Stimulated activated CD8-positive, alpha-beta memory T cell treated with anti-CD3 and anti-CD28 coated beads, Interleukin-4, amount 100 ng/mL, for 1 hour (primary cell): ENCODE measurements at places on chromosomes 12 and 14.

DNA sequence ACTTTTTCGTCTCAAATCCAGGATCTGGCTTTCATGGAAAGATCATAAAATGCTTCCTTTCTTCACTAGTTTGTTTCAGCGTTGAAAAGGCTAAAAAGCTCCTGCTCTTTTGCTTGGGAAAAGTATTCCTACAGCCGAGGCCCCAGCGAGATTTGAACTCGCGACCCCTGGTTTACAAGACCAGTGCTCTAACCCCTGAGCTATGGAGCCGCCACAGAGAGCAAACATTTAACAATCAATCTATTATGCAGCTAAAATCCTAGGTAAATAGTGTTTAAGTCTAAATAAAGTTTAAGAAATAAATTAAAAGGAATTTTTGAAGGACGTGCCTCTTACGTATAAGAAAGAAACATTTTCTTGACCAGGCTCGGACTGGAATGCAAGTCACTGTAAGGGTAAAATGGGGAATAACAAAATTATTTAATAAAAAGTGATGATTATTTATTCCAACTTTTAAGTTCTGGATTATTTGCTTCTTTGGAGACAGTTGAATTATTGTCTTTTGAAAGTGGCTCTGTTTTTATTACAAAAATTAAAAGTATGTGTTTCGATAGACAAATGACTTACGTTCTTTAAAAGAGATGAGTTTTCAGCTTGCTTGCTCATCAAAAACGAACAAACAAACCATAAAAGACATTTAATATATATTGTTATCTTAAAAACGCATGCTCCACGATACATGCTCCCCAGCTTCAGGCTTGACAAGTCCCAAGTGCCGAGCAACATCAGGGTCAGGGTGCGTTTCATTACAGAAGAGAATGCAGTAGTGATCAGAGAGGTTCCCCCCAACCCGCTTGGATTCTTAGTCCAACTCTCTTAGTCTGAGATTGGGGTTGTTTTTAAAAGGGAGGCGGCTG is 10.2 kb downstream of the OR6S1 start:
- no peak for DNase-seq

DNA sequence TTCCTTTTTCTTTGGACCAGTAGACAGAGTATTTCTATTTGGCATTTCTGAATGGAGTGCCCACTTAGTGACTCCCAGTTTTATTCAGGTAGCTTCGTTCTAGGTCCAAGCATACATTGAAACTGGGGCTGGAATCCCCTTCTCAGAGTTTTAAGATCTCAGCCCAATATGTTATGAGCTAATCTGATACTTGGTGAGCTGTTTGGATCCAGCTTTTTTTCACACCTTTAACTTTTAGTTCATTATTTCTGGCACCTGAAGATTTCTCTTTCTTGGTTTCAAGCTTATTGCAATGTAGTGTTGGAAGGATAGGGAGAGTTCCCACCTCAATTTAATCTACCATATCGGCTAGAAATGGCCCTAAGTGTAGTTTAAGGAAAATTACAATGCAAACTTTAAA is 53.5 kb upstream of the CCDC198 start:
- no peak for DNase-seq

DNA sequence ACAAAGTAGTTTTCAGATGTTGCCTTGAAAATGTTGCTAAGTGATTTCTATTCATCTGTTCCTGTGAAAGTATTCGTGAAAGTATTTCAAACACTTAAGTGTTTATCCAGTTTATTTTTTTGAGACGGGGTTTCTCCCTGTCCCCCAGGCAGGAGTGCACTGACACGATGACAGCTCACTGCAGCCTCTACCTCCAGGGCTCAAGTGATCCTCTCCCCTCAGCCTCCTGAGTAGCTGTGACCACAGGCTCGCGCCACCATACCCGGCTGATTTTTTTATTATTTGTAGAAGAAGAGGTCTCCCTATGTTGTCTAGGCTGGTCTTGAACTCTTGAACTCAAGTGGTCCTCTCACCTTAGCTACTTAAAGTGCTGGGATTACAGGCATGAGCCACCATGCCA is 1.7 kb downstream of the ZDHHC17 start:
- DNase-seq: no peak

- no peak for DNase-seq
These were observed 68.1 kb downstream of the ETNK1 start for GRCh38 chr12:22692964-22693555.

GRCh38 chr14:102159841-102160240 is 20.1 kb downstream of the WDR20 start:
- no peak for DNase-seq

GRCh38 chr14:51704545-51704944 is 52.8 kb downstream of the FRMD6 start:
- no peak for DNase-seq

DNA sequence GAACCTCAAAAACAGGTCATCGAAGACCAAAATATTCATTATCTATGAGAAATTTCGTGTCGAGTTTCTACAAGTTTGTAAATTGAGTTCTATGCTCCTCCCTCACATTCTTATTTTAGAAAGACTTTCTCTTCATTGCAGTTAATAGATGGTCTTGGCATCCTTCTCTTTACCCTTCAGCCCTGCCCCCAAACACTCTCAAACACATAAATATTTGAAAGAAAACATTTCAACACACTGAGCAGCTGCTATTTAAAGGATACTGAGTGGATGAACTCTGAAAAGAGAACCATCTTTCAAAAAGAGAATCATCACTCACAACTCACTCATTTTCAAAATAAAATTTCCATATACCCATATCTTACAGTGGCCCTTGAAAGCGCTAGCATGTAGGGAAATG is 67.1 kb downstream of the NUAK1 start:
- DNase-seq: no peak

DNA sequence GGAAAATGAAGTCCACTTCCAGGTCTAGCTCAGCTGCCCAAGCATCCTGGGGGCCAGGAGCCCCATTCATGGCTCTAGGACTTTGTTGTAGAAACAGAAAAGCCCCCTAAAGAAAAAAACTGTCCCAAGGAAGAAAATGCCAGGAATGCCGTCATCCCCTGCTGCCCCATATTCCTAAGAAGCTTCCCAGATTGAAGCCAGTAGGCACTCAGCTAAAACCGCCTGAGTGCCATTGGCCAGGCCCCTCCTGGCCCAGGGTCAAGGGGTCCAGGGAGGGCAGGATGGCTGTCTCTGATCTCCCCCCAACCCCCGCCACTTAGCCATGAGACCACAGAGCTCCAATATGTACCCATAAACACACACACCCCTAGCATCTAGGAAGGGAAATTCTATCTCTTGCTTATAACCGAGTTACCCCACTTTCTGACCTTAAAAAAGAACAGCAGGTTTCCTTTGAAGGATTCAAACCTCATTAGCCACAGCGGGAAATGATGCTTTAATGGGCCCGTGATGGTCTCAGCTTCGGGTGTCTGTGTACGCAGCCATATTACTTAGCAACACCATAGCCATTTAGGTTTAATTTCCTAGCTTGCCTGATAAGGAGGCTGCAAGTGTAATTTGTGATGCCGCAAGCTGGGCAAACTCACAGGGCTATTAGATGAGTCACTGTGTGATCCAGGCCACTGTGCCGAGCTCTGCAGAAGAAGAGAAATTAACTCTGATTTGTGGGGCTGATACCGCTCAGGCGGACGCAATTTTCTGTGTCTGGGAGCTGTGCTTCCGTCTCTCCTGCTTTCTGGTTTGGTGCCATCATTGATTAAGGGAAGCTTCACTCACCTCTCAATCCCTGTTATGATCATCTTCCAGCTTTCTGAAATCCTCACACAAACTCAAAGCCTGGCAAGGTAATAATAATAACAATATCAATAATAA is 84.2 kb downstream of the GCH1 start:
- DNase-seq: no peak

DNA sequence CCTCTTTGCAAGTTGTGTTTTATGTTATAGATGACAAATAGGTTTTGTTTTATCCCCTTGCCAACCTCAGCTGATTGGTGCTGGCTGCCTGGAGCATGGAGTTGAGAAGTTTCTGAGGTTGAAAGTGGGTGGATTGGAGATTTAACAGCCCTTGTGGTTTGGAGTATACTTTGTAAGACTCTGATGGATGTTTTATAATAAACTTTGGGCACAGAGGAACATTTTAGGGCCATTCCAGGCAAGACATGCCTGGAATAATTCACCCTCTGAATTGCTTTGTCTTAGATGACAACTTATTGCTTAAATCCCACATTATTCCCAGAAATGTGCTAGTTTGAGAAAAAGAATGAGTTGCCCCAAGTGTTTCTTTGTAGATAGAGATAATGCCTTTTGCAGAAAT is 158.9 kb downstream of the SLC5A8 start:
- DNase-seq: no peak

GRCh38 chr12:110109037-110109836 is 14.9 kb upstream of the IFT81 start:
- no peak for DNase-seq

- no peak for DNase-seq
These were observed 47.7 kb downstream of the CYP46A1 start for GRCh38 chr14:99731547-99732435.

GRCh38 chr12:125469683-125470082 is 404.4 kb downstream of the AACS start:
- DNase-seq: no peak

DNA sequence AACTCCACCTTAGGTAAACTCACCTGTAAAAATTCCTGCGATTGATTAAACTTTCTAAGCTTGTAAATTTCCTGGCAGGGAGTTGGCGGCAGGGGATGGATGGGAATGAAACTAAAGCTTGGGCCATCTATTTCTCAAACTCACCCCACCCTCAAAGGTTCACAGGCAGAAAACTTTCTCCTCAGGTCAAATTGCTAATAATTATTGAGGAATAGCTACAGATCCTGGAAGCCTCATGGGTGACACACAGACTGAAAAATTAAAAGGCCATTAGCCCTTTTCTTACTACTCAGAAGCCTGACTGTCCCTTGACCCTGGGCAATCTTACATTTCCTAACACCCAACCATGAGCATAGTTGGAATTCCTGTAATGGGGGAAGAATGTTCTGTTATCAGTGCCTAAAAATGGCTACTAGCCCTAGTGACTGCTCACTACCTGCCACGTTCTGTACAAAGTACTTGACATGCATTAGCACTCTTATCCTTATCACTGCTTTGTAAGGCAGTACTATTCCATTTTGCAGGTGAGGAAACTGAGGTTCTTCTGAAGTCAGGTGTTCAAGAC is 12.4 kb upstream of the SYNDIG1L start:
- DNase-seq: no peak

GRCh38 chr14:91681893-91682563 is 49.9 kb downstream of the CATSPERB start:
- DNase-seq: no peak

DNA sequence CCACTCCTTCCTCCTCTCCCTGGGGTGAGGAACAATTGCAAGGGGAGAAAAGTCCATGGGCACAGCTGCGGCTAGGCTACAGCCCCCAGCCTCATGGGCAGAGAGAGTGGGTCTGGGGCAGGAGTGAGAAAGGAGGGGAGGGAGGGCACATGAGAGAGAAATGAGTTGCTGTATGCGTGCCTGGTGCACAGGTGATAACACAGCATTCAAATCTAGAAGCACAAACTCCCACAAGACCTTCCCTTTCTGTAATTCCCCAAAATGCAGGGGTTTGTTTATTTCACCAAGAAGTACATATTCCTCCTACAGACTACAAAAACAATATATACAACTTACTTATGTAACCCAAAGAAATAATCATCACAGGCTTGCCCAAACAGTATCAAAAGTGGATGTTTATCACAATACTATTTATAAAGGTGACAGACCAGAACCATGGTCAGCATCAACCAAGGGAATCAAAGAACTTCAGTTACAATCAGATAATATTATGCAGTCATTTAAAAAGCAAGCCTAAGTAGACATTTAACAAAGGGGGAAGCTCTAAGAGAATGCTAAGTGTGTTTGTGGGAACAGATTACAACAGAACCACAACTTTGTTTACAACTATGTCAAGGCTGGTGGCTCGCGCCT is 54.2 kb downstream of the ITPK1 start:
- DNase-seq: no peak

GRCh38 chr14:97688631-97689336 is 891.6 kb downstream of the VRK1 start:
- DNase-seq: no peak

DNA sequence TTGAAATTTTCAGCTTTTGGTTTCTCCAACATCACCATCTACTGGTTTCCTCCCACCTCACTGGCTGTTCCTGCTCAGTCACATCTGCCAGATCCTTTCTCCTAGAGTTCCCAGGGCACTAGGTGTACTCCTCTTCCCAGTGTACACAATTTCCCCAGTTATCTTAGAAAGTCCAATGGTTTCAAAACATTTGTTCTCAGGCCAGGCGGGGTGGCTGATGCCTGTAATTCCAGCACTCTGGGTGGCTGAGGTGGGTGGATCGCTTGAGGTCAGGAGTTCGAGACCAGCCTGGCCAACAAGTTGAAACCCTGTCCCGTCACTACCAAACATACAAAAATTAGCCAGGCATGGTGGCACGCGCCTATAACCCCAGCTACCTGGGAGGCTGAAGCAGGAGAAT is 60.7 kb downstream of the SPPL3 start:
- DNase-seq: no peak

DNA sequence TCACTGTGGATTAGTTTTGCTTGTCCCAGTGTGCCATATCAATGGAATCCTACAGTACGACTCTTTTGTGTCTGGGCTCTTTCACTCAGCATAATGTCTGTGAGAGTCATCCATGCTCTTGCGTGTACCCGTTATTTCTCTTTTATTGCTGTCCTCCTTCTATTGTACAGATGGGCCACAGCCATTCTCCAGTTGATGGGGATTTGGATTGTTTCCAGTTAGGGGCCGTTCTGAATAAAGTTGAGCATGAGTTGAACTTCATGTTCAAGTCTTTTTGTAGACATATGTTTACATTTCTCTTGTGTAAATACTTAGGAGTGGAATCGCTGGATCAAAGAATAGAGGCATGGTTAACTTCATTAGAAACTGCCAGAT is 38.3 kb downstream of the MYO1H start:
- no peak for DNase-seq

- no peak for DNase-seq
These were observed 57.9 kb upstream of the DCN start for GRCh38 chr12:91240386-91241095.

GRCh38 chr14:34507884-34508283 is 31.6 kb downstream of the EAPP start:
- DNase-seq: no peak

- DNase-seq: no peak
These were observed 383.3 kb downstream of the SOX5 start for GRCh38 chr12:23566133-23566532.

GRCh38 chr14:24377126-24377525 is 9.1 kb downstream of the NFATC4 start:
- no peak for DNase-seq

DNA sequence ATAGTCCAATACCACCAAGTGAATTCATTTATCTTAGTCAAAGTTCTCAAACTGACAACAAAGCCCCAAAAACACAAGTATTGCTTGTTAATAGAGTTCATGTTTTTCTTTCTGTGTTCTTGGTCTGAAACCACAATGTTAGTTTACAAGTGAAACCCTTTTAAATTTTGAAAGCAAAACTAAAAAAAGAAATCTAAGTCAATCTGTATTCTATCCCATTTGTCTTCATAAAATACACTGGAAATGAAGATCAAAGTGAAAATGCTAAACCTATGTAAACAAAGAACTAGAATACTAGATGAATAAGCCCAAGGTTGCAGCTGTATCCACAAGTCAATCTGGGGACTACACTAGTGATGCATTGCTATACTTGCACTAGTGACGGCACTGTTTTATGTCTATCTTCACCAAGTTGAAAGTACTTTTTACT is 10.4 kb downstream of the MAP4K5 start:
- DNase-seq: no peak
